ENCODE measurements at places on chromosomes 13 and 19.
A peak's percentile ranks its signal among the peaks of the same experiment; 100 is the strongest.

DNA sequence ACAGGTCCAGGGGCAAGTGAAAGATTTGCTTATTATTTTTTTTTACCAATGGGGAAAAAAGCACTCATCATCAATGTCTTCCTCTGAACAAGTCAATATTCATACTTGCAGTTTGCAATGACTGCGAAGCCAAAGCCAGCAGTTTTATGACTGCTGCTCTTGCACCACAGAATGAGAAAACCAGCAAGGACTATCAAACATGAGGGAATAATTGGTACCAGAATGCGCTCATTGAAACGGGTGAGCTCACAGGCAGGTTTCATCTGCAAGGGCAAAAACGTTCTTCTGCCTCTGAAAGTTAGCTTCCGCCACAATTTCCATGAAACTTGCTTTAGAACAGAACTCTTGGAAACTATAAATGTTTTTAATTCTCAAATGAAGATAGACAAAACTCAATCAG lies 5.5 kb downstream of the DLEU7 start:
- DNase-seq = no peak

- no peak for DNase-seq
Observed at GRCh38 chr19:2103045-2103707, 6.5 kb downstream of the IZUMO4 start.

DNA sequence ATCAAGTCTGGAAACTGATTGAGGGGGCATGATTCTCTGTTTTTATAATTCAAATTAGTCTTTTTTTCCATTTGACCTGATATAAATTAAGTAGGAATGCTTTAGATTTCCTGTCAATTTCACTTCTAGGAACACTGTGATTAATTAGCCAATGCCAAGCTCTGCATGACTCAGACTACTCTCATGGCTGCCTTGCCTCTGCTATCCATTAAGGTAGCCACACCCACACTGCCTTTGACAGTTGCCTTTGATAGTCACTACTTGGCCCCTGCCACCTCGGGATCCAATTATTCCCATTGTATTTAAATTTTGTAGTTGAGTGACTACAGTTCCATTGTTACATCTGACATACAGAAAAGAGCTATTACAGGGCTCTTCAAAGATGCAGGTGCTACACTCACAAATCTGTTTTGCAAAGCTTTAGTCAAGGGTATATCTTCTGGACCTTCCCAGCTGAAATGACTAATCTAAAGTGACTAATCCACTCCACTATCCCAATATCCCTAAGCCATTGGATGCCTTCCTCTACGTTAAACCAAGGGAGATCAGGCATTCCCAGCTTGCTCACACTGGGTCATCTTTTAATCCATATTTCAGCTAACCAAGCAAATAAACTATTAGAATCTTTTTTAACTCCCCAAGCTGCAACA lies 1193.1 kb upstream of the MIR17HG start:
- no peak for DNase-seq

DNA sequence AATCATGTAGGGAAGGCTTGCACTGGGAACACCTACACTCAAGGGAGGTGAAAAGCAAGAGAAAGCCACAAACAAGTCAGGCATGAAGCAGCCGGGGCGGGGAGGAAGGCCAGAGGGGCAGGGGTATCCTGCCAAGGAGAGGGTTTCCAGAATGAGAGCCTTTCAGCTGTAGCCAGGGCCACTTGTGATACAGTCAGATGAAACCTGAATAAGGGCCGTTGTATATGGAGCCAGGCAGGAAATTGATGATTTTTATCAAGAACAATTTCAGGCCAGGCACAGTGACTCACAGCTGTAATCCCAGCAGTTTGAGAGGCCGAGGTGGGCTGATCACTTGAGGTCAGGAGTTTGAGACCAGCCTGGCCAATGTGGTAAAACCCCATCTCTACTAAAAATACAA lies 4.4 kb downstream of the TRPM4 start:
- no peak for DNase-seq

DNA sequence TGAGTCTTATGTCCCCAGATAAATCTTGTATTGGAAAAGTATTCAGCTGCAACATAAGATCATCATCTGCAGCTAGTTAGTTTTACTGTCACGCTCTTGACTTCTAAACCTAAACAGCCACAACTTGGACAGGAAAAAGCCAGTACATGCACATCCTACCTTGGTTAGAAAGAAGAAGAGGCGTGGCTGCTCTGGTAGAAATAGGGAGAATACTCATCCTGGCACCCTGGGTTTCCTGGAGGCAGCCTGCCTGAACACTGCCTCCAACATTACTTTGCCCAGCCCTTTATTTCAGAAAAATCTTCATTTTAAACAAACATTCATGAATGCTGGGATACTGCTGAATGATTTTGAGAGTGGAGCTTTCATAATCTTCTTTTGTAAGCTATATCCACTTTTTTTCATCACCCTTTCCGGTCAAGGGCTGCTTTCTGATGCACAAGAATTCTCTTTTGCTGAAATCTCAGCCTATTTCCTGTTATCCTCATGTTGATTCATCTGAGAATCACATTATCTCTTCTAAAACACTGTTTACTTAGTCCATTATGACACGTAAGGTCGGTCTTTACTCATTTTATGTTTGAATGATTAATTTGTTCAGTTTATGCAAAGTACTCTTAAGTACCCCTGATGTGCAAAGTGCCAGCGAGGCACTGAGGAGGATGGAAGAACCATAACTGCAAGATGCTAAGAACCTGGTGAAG lies 55.2 kb downstream of the STARD13 start:
- DNase-seq = no peak

GRCh38 chr13:102701331-102701730 lies 6.5 kb upstream of the METTL21C start:
- no peak for DNase-seq

GRCh38 chr13:31940076-31940475 lies 91.5 kb upstream of the FRY start:
- no peak for DNase-seq

DNA sequence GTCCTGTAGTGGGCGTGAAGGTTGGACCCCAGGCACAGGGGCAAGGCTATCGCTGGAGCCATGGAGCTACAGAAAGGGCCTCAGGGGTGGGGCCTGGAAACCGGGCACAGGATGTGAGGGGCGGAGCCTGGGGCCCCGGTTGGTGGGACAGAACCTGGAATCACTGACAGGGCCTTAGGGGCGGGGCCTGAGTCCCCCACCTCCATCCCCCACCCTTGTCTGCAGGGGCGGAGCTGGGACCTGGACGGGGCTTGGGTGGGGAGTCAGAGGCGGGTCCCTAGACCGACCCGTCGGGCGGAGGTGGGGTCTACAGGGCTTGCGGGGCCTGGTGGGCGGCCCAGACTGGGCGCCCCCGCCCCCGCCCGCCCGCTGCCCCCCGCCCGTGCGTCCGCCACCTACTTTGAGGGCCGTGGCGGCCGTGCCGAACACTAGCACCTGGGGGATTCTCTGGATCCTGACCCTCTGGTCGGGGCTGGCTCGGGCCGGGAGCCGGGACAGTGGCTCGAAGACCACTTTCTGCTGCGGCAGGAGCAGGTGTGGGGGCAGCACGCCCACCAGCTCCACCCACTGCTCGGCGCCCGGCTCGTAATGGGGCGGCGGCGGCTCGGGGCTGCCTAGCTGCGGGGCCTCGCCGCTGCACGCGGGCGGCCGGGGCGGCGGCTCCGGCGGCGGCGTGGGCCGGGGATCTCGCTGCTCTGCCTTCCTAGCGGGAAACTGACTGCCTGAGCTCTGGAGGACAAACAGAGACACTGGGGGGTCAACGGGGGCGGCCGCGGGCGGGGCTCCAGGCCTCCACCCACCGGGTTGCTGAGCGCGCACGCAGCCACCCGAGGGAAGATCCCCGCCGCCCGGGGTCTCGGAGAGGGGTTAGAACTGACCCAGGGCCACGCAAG lies 26.3 kb downstream of the DCAF15 start:
- DNase-seq = peak; percentile 87

- peak; percentile 88 for DNase-seq
Observed at GRCh38 chr19:12789904-12790619, 1.2 kb upstream of the JUNB start.

DNA sequence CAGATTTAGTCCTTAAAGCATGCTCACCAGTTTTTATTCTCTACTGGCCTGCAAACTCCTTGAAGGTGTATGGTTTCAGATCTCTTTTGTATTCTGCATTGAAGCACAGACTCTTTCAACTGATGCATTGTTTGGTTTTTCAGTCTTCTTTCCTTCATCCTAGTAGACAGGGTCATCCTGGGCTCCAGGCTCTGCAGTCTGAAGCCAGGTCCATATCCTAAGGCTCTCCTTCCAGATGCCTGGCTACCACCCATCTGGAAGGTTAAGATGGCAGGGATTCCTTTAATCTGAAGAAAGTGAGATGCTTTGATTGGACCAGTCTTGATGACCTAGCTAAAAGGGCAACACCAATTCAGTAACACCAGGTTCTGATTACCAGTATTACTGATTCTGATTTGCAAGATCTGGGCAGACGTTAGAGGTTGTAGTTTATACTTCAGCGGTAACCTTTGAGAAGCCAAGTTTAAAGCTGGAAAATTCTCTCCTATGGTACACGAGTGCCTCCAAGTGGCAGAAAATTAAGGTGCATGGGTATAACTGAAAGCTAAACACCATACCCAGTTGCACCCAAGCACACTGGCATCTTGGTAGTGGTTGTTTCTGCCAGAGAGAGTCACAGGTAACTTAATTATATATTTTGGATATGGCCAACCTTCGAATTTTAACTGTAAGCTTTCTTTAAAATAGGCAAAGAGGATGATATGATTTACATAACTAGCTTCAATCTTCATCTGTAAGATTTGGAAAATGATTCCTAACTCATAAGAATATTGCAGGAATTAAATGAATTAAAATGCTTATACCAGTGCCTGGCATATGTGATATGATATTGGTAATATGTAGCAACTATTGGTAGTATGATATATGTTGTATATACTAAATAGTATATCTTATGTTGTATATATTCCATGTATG lies 1651.9 kb upstream of the MIR17HG start:
- peak; percentile 70 for DNase-seq

DNA sequence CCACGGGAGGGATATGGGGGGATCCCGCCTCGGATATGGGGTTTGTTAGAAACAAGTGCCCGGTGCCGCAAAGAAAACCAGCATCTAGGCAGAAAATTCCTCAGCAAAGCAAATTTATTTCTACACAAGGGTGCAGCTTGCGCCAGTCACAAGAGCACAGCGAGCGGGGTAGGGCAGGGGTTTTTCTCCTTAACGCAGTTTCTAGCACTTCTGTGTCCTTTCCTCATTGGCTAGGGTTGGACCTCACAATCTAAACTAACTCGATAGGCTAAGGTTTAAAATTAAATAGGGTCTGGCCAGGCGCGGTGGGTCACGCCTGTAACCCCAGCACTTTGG lies 595 bp downstream of the ZNF440 start:
- DNase-seq = no peak

GRCh38 chr13:112248406-112248760 lies 127.8 kb upstream of the SPACA7 start:
- DNase-seq = no peak

- no peak for DNase-seq
Observed at GRCh38 chr13:46197299-46198048, 14.3 kb upstream of the LRRC63 start.

DNA sequence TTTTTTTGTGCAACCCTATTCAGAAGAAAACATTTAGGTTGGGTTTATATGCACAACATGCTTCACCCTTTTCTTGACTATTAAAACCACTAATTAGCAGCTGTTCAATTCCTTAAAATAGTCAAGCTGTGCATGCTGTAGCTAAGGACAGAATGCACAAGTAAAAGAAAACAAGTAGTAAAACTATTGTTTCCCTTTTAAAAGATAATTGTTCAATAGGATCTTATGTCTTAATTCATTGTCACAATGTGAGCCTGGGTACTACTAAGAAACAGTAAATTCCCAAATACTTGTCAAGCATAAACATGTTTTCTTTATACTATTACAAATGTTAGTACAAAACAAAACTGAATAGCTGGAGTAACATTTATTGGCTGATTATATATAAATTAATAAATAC lies 32.6 kb upstream of the MIR17HG start:
- no peak for DNase-seq

DNA sequence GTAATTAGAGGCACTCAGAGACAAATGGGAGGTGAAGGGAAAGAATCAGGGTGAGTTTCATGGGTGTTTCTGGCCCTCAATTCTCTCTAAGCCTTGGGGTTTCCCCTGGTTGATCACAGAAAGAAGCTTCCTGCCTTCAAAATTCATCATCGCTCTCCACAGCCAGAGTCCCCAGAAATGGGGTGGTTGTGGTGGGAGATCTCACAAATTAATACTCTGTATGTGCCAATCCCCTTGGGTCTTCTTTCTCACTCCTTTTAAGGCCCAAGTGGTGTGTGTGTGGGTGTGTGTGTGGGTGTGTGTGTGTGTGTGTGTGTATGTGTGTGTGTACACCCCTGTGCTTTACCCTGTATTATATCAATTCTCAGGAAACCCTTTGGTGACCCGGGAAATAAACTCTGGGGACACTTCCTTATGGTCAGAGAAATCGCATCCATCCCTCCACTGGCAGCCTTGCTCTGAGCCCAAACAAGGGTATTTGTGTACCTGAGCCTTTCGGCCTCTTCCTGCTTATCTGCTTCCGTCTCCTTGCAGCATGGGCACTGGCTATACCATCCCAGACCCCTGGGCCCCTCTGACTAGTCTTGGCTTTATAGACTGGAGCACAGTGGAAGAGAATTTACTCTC lies 2.8 kb upstream of the FCGBP start:
- DNase-seq = no peak

GRCh38 chr13:110856942-110857835 lies 57.7 kb downstream of the ANKRD10 start:
- no peak for DNase-seq

GRCh38 chr13:96519380-96519779 lies 429.5 kb downstream of the HS6ST3 start:
- DNase-seq = no peak

- DNase-seq = no peak
Observed at GRCh38 chr13:23381866-23382265, 51.6 kb downstream of the SACS start.

GRCh38 chr13:27336014-27336673 lies 65.5 kb downstream of the RASL11A start:
- no peak for DNase-seq

GRCh38 chr19:39132344-39132969 lies 6.9 kb downstream of the PAK4 start:
- DNase-seq = no peak

DNA sequence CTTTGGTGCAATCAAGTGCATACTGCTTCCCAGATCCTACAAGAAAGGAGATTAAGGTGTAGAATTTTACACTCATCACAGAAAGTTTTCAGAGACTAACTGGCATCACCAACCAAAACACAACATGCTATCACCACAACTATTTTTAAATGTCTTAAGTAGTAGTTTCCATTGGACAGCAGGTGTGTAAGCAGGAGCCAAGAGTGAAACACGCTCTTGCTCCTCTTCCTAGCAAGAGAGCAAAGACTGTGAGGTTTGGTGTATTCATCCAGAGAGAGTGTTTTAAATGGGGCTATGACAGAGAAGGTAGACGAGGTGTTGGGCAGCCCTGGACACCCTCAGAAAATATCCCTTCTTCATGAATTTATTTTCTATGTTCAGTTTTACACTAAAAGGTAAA lies 12.5 kb upstream of the LILRA4 start:
- no peak for DNase-seq

- DNase-seq = no peak
Observed at GRCh38 chr13:27619093-27619727, 1.1 kb downstream of the LNX2 start.

- no peak for DNase-seq
Observed at GRCh38 chr13:87535911-87536310, 135.3 kb upstream of the SLITRK5 start.

All from endothelial cell (in vitro differentiated cells).